Stimulated activated CD4-positive, alpha-beta T cell treated with anti-CD3 and anti-CD28 coated beads, Interleukin-1b, Interleukin-23, amount 100 ng/mL, for 4 hours (primary cell): ENCODE measurements at places on chromosomes 4 and X.

GRCh38 chr4:120682981-120683380 is 239.5 kb downstream of the PRDM5 start:
- DNase-seq, result no peak

GRCh38 chr4:54909961-54910360 is 215.4 kb downstream of the KDR start:
- DNase-seq, result no peak

- no peak for DNase-seq
Observed at GRCh38 chr4:176236946-176237345, 32.1 kb downstream of the ASB5 start.

GRCh38 chrX:41457613-41458192 is 10.6 kb downstream of the NYX start:
- no peak for DNase-seq

DNA sequence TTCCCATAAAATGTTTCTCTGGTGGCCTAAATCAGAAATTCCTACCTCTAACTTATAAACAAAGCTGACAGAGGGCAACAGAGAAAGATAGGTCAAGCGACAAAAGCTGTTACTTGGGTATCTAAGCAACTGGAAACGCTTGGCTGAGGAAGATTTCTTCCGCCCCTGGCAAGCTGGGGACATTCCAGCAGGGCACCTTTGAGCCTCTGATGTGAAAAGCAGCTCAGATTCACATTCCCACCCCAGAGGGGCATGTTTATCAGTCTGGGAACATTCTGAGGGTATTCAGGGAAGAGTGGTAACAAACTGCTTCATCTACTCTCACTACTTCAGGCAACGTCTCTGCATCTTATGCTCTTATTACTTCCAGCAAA is 3.5 kb upstream of the CDS1 start:
- DNase-seq, result no peak

DNA sequence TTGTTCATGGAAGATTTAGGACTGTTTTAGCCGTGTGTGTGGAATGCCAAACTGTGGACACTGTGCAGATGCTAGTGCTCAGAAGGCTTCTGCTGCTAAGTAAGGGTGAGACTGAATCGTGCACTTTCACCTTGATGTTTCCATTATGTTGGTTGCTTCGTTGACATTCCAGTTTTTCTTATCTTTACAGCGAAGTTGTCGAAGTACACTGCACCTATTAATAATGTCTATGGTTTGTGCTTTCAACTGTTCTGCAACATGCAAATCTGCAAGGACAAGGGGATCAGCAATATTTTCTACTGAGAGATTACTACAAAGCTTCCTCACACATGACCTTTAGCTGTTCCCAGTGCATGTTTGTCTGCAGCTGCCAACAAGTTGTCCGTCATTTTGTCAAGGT is 67.7 kb downstream of the UGT2A3 start:
- no peak for DNase-seq

GRCh38 chr4:113823291-113823659 is 61.7 kb upstream of the CAMK2D start:
- no peak for DNase-seq

- no peak for DNase-seq
Observed at GRCh38 chr4:74061430-74061829, 22.9 kb upstream of the CXCL3 start.

DNA sequence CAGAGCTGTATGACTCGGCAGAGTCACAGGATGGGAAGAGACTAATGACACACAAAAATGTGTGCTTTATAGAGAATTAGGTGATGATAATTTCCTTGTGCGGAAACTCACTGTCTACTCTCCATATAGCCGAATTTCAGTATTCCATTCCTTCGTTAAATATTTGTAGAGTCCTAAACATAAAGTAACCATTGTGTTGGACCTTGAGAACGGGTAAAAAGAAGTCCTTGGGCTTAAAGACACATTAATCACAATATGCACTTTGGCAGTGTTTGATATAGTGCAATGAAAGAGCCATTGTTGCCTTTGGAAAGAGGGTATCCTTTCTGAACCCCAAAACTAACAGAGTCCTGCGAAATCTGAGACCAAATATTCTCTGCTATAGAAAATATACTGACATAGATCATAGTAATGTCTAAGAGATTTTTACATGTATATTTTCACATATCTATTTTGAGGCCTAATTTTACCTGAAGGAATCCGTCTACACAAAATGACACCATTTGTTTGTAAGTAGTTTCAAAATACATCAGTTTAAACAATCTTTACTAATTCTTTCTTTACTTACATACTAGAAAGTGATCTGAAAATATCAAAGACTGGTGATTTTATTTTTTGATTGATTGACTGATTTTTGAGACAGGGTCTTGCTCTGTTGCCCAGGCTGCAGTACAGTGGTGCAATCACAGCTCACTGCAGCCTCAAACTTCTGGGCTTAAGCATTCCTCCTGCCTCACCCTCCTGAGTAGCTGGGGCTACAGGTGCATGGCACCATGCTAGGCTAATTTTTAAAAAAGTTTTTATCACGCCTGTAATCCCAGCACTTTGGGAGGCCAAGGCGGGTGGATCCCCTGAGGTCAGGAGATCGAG is 296.8 kb downstream of the DCTD start:
- DNase-seq, result no peak

GRCh38 chrX:11351375-11352295 is 58.4 kb downstream of the AMELX start:
- no peak for DNase-seq

GRCh38 chr4:153747406-153747955 is 12.3 kb downstream of the RNF175 start:
- DNase-seq, result no peak

- DNase-seq, result no peak
Observed at GRCh38 chrX:16516232-16516876, 133.6 kb upstream of the S100G start.

GRCh38 chrX:72002875-72003274 is 92.2 kb downstream of the NHSL2 start:
- DNase-seq, result no peak

GRCh38 chr4:122635205-122635604 is 14.3 kb upstream of the IL21 start:
- no peak for DNase-seq

GRCh38 chrX:40579141-40579540 is 1.6 kb upstream of the ATP6AP2 start:
- DNase-seq, result no peak

- no peak for DNase-seq
Observed at GRCh38 chr4:124177647-124178425, 534.7 kb downstream of the ANKRD50 start.

GRCh38 chr4:85152480-85152879 is 186.0 kb upstream of the WDFY3 start:
- no peak for DNase-seq

- DNase-seq, result no peak
Observed at GRCh38 chr4:71494539-71494938, 155.7 kb downstream of the SLC4A4 start.

DNA sequence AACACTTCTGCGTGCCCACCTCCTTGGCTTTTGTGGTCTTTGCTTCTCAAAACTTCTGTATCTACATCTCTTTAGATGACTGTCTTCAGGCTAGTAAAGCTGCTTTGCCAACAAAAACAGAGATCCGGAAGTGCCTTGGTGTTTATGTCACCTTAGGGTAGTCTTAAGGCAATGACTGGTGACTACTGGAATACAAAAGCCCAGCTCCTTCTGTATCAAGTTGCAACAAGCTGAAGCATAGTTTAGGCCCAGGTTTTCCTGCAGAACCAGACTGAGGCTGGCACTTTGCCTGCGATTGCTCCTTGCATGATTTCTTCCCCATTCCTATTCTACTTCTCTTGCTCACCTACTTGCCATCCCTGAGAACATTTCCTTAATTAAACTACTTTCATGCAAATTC is 333.8 kb downstream of the DMD start:
- DNase-seq, result no peak

DNA sequence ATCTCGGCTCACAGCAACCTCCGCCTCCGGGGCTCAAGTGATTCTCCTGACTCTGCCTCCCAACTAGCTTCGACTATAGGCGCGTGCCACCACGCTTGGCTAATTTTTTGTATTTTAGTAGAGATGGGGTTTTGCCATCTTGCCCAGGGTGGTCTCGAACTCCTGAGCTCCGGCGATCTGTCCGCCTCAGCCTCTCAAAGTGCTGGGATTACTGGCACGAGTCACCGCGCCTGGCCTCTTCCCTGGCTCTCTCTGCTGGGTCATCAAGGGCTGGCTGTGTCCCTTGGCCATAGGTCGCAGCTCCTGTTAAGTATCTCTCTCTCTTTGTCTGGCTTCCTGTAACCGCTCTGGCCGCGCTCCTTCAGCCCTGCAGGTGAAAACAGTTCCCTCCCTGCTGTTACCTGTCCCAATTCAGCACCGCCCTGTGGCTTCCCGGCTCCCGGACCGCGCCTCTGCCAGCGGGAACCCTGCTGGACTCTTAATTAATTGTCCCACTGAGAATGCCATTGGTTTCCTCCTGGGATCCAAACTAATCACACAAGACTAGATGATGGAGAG is 1.3 kb upstream of the RGS12 start:
- DNase-seq, result no peak

DNA sequence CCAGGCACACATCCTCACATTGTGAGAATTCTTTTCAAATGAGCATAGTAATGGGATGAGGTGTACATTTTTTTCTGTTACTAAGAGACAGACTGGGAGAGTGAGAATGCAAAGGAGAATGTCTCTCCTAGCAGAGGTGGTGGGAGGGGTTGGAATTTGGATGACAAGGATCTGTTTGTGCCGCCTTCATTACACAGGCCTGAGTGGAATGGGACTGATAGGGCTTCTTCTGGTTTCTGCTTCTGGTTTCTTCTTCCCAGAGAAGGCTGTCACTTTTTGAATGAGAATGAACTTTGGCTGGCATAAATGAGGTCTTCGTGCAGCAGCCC is 55.4 kb downstream of the C4orf51 start:
- no peak for DNase-seq

- DNase-seq, result no peak
Observed at GRCh38 chr4:74934016-74934831, 1.3 kb downstream of the PARM1 start.

DNA sequence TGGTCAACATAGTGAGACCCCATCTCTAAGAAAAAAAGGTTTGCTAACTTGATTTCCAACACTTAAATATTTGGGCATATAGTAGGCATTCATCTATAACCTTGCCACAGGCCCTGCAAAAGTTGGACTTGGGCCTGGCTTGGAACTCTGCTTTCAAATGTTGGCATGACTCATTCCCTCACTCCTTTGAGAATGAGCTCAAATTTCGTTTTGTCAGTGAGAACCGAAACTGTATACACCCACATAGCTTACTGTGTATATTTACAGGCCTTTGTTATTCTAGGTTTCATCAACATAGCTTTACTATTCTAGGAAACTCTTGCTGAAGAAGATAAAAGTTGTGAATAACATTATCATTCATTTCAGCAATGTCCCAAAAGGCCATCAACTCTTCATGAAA is 88.7 kb upstream of the ELOVL6 start:
- no peak for DNase-seq

GRCh38 chrX:3638280-3638873 is 75.1 kb downstream of the PRKX start:
- peak; percentile 15 for DNase-seq

- DNase-seq, result no peak
Observed at GRCh38 chrX:2311501-2311900, 189.3 kb downstream of the DHRSX start.

DNA sequence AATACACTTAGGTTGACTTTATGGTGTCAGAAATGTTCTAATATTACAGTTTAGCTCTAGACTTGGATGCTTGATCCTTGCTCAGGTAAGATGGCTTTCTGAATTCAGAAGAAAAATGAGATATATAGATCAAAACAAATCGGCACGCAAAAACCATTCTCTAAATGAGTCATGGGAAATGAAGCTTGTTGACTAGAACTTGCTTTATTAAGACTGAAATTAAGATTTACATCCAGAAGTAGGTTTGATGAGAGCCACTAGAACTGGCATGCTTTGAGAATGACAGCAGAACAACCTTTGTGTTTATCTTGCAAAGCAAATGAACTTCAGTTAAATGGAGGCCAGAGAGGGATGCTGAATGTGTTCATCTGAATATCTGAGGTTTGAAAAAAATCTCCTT is 304.9 kb upstream of the KLF3 start:
- DNase-seq, result no peak

DNA sequence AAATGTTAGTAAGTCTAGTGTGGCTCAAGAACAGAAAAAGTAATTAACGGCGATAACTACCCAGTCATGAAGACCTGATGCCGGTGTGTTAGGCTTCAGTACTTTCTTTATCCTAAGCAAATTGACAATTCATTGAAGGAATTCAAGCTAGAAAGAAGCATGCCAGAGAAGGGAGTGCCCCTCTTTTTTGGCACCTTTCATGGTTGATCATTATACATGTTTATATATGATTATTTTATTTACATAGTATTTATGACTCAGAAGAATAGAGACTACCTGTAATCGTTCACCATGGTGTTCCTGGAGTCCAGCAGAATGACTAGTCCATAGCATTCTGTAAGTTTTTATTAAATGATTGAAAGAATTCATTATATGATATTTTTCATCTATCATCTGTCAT is 548.3 kb upstream of the SLIT2 start:
- DNase-seq, result no peak

- DNase-seq, result no peak
Observed at GRCh38 chrX:68048774-68049173, 384.5 kb downstream of the OPHN1 start.

DNA sequence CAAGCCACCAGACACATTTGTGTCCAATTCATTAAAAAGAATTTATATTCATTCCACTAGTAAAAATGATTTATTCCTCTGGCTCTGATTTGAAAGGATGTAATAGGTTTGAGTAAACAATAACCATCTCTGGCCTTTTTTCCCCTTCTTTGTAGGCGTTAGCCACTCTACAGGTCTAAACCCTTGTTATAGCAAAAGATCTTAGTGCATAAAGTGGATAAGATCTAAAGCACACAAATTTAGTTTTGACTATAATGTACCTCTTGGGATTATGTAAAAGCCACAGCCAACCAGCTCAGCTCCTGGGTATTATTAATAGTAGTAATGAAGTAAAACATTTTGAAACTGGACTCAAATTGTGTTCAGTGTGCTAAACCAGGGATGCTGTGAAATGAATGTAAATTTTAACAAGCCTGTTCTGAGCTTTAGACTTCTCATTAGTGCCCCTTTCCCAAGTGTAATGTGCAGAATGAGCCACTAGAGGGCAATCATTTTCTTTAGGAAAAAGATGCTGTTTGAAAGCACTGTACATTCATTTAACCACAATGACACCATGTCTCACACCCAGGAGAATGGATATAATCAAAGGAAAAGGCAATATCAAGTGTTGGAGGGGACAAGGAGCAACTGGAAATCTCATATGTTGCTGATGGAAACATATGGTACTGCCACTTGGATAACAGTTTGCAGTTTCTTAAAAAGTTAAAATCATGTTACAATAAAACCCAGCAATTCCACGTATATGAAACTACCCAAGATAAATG is 69.7 kb downstream of the KLHL8 start:
- DNase-seq, result peak; percentile 60
